Activated CD4-positive, alpha-beta T cell treated with anti-CD3 and anti-CD28 coated beads for 36 hours (primary cell): ENCODE measurements at places on chromosomes 16 and 17.

GRCh38 chr16:18942061-18942460 is 15.9 kb upstream of the SMG1 start:
- no peak for DNase-seq

GRCh38 chr17:9944704-9945103 is 39.6 kb upstream of the RCVRN start:
- no peak for DNase-seq

DNA sequence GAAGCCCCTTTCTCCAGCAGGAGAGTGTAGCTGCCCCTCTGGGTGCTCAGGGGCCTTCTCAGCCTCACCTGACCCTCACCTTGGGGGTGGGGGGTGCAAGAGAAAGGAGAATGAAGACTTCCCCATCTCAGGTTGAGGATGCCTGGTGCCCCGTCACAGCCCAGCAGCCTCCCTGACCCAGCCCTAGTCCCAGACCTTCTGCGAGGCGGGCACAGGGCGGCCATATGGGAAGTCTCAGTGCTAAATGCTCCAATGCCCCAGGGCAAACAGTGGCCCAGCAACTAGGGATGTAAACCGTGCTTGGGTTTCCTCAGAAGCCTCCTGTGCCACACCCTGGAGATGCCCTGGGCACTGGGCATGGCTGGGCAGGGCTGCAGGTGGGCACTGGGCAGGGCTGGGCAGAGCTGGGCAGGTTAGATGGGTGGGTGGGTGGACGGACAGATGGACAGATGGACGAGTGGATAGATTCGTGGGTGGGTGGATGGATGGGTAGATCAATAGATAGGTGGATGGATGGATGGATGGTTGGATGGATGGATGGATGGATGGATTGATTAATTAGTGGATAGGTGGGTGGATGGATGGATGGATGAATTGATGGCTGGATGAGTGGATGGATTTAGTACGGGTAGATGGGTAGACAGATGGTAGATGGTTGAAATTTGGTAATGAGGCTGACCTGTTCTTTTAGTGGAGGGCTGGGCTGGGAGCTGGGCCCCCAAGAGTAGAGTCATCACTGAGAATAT is 16.8 kb downstream of the TPSD1 start:
- DNase-seq: no peak

- no peak for DNase-seq
Measured at GRCh38 chr16:6095414-6095813, 997.8 kb upstream of the EEF2KMT start.

GRCh38 chr17:1059131-1059795 is 62.3 kb downstream of the TIMM22 start:
- DNase-seq: no peak

DNA sequence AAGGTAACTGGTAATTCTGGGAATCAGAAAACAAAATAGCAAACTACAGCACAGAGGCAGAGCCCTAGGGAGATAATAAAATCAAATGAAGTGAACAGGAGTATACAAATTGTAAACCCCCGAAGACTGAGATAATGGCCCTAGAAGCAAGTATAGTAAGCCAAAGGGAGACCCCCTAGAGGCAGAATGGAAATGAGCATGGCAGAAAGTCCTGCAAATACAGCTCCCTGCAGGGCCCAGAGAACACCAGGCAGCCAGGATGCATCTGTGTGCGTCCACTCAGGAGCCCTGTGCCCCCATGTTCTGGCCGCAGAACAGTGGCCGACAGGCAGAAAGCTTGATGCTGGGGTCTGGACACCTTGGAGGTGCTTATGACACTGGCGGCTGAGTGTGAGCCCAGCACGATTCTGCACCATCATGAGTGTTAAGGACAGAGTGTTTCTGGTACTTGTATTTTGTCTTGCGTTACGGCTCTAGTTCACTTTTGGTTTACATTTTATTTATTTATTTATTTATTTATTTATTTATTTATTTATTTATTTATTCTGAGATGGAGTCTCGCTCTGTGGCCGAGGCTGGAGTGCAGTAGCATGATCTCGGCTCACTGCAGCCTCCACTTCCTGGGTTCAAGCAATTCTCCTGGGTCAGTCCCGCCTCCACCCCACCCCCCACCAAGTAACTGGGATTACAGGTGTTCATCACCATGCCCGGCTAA is 48.7 kb downstream of the RGS9 start:
- DNase-seq: no peak

GRCh38 chr17:29390851-29391631 is 878 bp downstream of the TAOK1 start:
- DNase-seq: peak; percentile 18

DNA sequence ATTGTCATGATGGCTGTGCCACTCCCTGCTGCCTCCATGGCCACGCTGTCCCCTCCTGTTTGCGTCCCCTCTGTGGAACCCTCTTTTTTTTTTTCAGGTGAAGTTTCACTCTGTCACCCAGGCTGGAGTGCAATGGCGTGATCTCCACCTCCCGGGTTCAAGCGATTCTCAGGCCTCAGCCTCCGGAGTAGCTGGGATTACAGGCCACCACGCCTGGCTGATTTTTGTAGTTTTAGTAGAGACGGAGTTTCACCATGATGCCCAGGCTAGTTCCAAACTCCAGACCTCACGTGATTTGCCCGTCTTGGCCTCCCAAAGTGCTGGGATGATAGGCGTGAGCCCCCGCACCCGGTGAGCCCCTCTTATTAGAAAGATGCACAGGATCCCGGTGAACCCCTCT is 11.0 kb upstream of the UBE2I start:
- DNase-seq: no peak

- DNase-seq: no peak
Measured at GRCh38 chr17:12659500-12659899, 6.2 kb upstream of the MYOCD start.
